ENCODE measurements at places on chromosomes 6 and 20. TPM values are rescaled to one million over a fixed set of nuclear protein-coding genes. Genes with fewer than 3 reads are reported as not detected.

- peak; percentile 5 for DNase-seq
These were observed 144.6 kb upstream of the AGPAT4 start for GRCh38 chr6:161418463-161418945.

The VSX1 gene
- total RNA-seq, result not detected

DNA sequence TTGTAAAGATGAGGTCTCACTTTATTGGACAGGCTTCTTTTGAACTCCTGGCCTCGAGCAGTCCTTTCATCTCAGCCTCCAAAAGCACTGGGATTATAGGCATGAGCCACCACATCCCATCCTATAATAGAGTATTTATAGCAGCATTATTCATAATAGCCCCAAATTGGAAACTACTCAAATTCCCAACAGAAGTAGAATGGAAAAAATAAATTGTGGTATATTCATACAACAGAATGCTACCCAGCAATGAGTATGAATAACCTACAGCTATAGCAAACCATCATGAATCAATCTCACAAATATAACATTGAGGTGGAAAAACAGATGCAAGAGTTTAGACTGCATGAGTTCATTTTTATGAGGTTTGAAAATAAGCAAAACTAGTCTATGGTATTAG is 84.8 kb upstream of the BTBD3 start:
- DNase-seq, result no peak

GRCh38 chr6:39785281-39785680 is 6.9 kb upstream of the DAAM2 start:
- DNase-seq, result no peak

The CD40 gene
- 4.6 TPM for total RNA-seq

GRCh38 chr6:121853686-121854085 is 418.2 kb downstream of the GJA1 start:
- DNase-seq, result no peak

The VSTM2L gene
- not detected for total RNA-seq

- no peak for DNase-seq
These were observed 102.9 kb downstream of the CDH4 start for GRCh38 chr20:61354901-61355495.

GRCh38 chr20:6489361-6490171 is 277.9 kb upstream of the BMP2 start:
- DNase-seq, result no peak

The MTO1 gene
- 31.8 TPM for total RNA-seq

The KCNQ2 gene
- total RNA-seq, result 0.27 TPM

DNA sequence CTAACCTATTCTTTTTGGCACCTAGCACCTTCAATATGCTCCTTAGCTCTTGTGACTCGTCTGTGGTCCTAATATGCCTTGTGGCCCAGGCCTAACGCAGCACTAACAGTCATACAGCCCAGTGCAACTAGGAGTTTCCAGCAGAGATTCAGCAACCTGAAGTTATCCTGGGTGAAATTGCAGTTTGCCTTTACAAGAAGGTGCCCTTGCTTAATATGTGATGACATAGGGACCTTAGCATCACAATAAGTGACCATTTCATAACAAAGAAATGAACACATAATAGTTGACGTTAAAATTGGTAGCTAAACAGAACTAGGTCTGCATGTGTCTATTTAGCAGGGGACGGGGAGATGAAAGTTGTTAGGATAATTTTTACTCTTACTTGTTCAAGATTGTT is 10.1 kb downstream of the FIG4 start:
- no peak for DNase-seq

The MRPS18B gene
- total RNA-seq, result 81.1 TPM

- no peak for DNase-seq
These were observed 10.8 kb upstream of the FOXC1 start for GRCh38 chr6:1598886-1599285.

GRCh38 chr6:84061613-84062398 is 28.2 kb downstream of the MRAP2 start:
- DNase-seq, result no peak

The NT5E gene
- under 0.01 TPM for total RNA-seq

- no peak for DNase-seq
These were observed 38.2 kb downstream of the FAM8A1 start for GRCh38 chr6:17638212-17638715.

The PANK2 gene
- total RNA-seq, result 30.7 TPM

DNA sequence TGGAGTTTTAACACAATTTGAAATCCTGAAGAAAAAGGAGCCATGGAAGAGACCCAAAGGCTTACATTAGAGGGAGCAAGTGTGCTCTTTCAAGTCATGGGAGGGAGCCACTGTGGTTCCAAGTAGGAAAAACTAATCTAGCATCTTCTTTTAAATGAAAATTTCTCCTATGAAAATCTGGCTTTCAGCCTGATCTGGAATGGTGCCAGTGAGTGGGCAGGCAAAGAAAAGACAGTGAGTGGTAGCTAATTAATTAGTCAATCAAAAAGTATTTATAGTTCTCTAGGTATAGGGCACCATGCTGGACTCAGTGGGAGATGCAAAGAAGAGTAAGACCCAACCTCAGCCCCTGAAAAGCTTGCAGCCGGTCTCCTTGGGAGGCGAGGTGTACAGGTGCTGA is 21.9 kb downstream of the CAP2 start:
- DNase-seq, result no peak

DNA sequence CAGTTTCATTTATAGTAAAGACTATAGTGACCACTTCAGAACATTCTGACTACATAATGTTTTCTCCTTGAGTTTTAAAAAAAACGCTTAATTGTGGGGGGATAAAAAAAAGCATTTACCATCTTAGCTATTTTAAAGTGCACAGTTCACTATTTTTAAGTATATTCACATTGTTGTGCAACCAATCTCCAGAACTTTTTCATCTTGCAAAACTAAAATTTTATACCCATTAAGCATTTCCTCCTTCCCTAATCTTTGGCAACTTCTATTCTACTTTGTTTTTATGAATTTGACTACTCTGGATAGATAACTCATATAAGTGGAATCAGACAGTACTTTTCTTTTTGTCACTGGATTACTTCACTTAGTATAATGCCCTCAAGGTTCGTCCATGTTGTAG is 62.3 kb downstream of the FKBP5 start:
- DNase-seq, result no peak

The PRDM13 gene
- total RNA-seq, result not detected

The APOBEC2 gene
- total RNA-seq, result not detected

The CCHCR1 gene
- total RNA-seq, result 21.8 TPM

GRCh38 chr6:75579951-75580350 is 21.7 kb upstream of the SENP6 start:
- DNase-seq, result no peak

DNA sequence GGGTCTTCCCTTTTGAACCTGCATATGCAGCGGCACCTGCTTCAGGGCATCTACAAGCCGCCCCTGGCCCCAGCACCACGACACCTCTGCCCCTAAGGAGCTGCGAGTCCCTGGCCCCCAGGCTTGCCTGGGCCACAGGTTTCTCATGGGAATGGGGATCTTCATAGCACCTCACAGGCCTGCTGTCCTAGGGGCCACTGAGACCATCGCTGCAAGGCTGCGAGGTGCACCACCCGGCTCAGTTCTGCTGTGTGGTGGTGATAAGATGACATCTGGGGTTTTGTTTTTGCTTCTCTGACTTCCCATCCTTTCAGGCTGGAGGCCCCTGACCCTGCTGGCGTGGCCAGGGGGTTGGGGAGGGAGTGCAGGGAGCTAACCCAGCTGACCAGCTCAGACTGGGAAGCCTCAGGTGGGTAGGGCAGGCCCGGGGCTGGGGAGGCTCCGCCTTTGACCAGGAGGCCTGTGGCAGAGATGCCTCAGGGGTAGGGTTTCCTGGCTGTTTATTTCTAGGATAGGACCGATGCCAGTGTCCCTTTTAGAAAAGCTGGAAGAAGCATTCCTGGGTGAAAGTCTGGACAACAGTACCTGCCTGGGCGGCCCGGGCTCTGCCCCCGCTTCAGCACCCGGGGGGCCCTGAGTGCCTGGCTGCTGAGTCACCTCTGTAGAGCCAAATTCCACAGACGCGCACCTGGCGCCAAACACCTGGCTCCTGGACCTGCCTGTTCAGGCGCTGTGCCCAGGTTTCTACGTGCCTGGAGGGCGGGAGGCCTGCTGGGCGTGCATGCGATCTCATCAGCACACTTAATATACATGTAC is 264.7 kb downstream of the DLL1 start:
- DNase-seq, result no peak

The UBE2V1 gene
- 33.4 TPM for total RNA-seq

The FRK gene
- under 0.01 TPM for total RNA-seq

DNA sequence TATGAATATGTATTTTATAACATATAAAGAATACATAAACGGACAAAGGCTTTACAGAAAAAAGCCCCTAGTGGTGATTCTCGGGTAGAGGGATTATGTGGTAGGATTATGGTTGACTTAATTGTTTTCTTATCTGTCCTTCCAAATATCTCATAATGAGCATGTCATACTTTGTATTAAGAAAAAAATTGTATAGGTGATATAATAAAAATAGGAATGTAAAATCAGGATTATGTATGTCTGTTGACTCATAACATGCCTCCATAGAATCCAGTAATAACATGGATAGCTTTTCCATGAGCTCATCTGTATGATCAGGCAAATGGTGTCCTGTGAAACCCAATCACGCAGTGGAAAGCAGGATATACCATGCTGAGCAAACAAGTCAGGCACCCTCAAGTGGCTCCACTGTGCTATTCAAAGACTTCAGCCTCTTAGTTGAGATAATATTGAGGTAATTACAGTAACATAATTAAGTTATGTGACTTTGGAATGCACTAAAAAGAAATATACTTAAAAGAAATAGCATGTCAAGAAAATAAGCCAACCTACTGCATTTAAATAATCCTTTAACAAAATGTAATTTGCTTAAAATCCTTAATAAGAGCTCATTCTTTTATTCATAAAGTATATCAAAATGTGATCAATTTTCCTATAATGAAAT is 39.6 kb upstream of the PRELID3B start:
- DNase-seq, result no peak

DNA sequence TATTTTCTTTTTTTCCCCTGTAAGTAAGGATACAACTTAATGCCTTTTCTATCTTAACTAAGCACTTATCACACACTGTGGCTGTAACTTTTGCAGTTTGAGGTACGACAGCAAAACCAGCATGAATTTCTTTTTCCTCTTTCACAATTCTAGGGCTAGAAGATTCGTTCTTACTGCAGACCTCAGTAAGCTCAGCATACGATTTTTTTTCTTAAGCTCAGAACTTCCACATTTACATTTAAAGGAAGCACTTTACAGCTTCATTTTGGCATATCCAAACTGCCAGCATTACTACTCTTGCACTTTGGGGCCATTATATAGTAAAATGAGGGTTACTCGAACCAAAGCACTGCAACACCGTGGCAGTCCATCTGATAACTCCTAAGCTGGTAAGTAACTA is 889 bp upstream of the CHMP4B start:
- no peak for DNase-seq

The ZNF337 gene
- 10.5 TPM for total RNA-seq
